HFFc6 (cell line): ENCODE measurements at places on chromosomes 4 and X. TPM values are rescaled to one million over a fixed set of nuclear protein-coding genes. Genes with fewer than 3 reads are reported as not detected.

The TLR2 gene
- total RNA-seq = not detected in 3 replicates

GRCh38 chrX:147226801-147227200, 412.3 kb upstream of the CXorf51A start:
- no peaks in the 10 kb centered on the region for H3K36me3 ChIP-seq
- H3K27ac ChIP-seq = no peak overlapping the region
- H3K4me1 ChIP-seq = no peaks in the 10 kb centered on the region
- H3K4me3 ChIP-seq = no peak overlapping the region
- no peaks in the 10 kb centered on the region for H3K27me3 ChIP-seq

- H3K4me3 ChIP-seq = peak overlapping the region; percentile 71
- H3K4me1 ChIP-seq = peaks cover 60% of the 10 kb centered on the region
- DNase-seq = no peak
- peaks cover 2% of the 10 kb centered on the region; the same call in 1 of the 2 replicates for H3K27me3 ChIP-seq
These were observed 38.0 kb upstream of the IGFBP7 start for GRCh38 chr4:57148177-57148576.

GRCh38 chrX:9475984-9476383, 11.1 kb downstream of the TBL1X start:
- no peak for DNase-seq
- peaks cover 8% of the 10 kb centered on the region; the same call in 1 of the 2 replicates for H3K4me1 ChIP-seq
- H3K4me3 ChIP-seq = no peak overlapping the region
- peaks cover 9% of the 10 kb centered on the region; the same call in 1 of the 2 replicates for H3K36me3 ChIP-seq
- no peak overlapping the region for H3K27ac ChIP-seq
- no peaks in the 10 kb centered on the region for H3K27me3 ChIP-seq

- H3K27me3 ChIP-seq = no peaks in the 10 kb centered on the region
- no peak overlapping the region for H3K27ac ChIP-seq
- H3K36me3 ChIP-seq = no peaks in the 10 kb centered on the region
- H3K4me3 ChIP-seq = no peak overlapping the region
- no peak for DNase-seq
These were observed 56.2 kb downstream of the CD99L2 start for GRCh38 chrX:150842198-150842685.

GRCh38 chr4:66123831-66124413, 453.6 kb upstream of the EPHA5 start:
- H3K36me3 ChIP-seq = no peaks in the 10 kb centered on the region
- no peak overlapping the region for H3K27ac ChIP-seq
- H3K4me1 ChIP-seq = no peaks in the 10 kb centered on the region; the same call in 1 of the 2 replicates
- H3K4me3 ChIP-seq = no peak overlapping the region
- H3K27me3 ChIP-seq = no peaks in the 10 kb centered on the region

The HPGDS gene
- total RNA-seq = not detected in 3 replicates

DNA sequence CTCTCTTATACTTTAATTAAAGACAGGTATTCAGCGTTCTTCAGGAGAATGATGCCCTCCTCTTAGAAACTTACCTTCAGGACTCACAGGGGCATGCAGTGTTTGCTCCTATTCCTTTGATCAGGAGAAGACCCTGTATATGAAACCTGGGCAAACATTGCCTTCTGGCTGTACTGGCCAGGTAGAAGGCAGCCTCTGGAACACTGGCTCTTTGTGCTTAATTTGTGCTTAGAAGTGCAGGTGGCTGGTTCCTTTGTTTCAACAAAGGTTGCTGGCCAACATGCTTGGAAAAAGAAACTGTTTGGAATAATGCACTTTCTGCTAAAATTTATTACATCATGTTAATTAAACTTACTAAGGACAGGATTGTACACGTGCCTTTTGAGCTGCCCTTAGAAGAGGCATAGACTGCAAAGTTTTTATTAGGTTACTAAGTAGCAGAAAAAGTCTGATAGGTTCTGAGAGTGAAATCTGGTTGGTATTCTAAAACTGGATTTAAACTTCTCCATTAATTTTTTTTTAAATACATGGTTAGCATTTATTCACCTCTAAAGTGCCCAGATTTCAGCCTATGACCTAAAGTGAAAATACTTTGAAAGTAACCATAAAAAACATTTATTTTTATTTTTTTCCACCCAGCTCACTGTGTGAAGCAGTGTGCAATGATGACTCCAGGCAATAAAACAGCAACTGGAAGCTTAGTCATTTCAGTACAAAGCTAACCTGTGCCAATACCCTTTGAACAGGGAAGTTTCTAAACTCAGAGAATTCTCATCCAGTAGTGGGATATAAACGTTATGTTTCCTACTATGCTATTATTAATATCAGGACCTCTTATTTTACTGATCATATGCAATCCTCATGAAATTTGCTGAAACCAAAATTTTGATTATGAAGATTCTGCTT, 11.3 kb downstream of the RASSF6 start:
- DNase-seq = peak; percentile 21
- no peak overlapping the region for H3K4me3 ChIP-seq
- peaks cover 32% of the 10 kb centered on the region for H3K27me3 ChIP-seq
- peaks cover 17% of the 10 kb centered on the region for H3K4me1 ChIP-seq
- no peak overlapping the region for H3K27ac ChIP-seq
- no peaks in the 10 kb centered on the region for H3K36me3 ChIP-seq

DNA sequence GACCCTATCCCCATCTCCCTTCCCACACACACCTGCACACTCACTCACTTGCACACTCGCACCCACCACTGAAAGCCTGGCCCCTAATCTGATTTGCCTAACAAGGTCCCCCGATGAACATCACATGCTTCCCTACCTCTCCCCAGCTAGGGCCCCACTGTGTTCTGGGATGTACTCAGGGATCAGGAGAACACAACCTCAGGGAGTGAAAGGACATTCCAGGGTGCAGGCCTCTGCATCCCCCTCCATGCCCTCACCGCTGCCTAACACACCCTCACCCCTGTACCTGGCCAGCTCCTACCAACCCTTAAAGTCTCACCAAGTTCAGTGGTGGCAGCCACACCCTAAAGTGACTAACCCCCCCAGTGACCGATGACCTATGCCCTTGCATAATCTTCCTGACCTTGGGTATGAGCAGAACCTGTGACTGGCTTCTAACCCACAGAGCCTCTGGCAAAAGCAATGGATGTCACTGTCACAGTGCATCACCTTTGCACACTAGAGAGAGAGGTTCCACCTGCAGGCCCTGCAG, 2.4 kb upstream of the AFAP1 start:
- DNase-seq = no peak
- H3K27ac ChIP-seq = no peak overlapping the region
- no peak overlapping the region for H3K4me3 ChIP-seq

DNA sequence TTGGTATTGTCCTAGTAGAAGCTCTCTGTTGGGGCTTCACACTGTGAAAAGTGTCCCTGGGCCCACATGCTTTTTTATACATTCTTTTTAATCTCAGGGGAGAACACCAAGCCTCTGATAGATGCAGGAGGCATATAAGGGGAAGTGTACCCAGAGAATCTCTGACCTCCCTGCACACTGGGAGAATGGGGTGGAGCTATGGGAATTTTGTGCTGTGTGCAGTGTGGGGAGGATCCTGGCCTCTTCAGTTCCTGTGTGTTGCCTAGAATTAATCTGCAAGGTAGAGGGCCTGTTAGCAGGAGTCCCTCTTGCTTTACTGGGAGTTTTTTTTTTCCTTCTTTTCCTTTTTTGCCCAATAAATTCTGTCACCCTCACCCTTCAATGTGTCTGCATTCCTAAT, 49.2 kb upstream of the SPIN4 start:
- H3K36me3 ChIP-seq = no peaks in the 10 kb centered on the region
- no peaks in the 10 kb centered on the region for H3K27me3 ChIP-seq
- DNase-seq = no peak
- H3K27ac ChIP-seq = no peak overlapping the region
- H3K4me3 ChIP-seq = no peak overlapping the region
- no peaks in the 10 kb centered on the region for H3K4me1 ChIP-seq

The PPP2R3B gene
- total RNA-seq = 14.3 to 18.6 TPM (median 16.8 TPM) in 3 replicates

The CTAG1A gene
- total RNA-seq = not detected in 3 replicates

- no peak overlapping the region for H3K27ac ChIP-seq
- no peaks in the 10 kb centered on the region for H3K27me3 ChIP-seq
- no peak for DNase-seq
These were observed 311.7 kb upstream of the HTR2C start for GRCh38 chrX:114272096-114272686.

GRCh38 chr4:181957088-181957487, 286.1 kb upstream of the TENM3 start:
- peak overlapping the region; percentile 57 for H3K4me3 ChIP-seq
- no peaks in the 10 kb centered on the region for H3K27me3 ChIP-seq
- H3K4me1 ChIP-seq = peaks cover 58% of the 10 kb centered on the region
- H3K36me3 ChIP-seq = no peaks in the 10 kb centered on the region

DNA sequence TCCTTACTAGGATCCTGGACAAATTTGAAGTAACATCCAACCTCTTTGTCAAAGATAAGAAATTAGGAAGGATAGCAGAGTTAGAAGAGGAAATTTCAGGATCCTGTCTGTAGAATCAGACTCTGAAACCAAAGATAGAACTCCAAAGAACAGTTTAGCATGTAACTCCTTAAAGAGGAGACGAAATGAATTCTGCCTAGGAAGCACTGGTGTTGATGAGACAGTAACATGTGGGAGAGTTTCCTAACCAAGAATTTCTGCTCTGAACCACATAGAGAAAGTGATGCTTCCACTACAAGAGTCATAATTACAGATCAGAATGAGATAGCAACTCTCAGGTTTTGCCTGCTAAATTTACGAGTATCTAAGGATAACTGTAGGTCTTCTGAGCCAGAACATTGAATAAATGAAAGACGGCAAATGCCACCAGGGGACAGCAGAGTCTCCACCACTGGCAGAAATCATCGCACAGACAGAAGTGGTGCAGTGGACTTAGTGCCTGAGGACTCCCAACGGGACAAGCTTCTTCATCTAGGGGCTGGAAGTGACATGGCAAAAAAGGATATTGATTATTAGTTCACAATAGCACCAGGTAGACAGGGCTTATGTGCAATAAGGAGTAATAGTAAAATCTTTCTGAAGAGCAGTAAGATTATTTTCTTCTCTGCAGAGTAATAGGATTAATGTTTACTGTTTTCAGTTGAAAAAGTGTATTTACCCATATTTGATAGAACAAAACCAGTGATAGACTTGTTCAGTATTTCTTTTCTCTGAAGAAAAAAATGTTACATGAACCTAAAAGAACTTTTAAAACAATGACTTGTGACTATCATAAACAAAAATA, 6.7 kb upstream of the PPID start:
- peaks cover 16% of the 10 kb centered on the region for H3K4me1 ChIP-seq
- peak; percentile 68 for DNase-seq
- H3K27me3 ChIP-seq = peaks cover 3% of the 10 kb centered on the region
- no peak overlapping the region for H3K4me3 ChIP-seq
- H3K27ac ChIP-seq = no peak overlapping the region
- no peaks in the 10 kb centered on the region for H3K36me3 ChIP-seq

GRCh38 chr4:15270201-15270600, 157.6 kb upstream of the C1QTNF7 start:
- H3K27ac ChIP-seq = no peak overlapping the region
- no peak for DNase-seq
- no peaks in the 10 kb centered on the region for H3K4me1 ChIP-seq

The FRAS1 gene
- 1.8 to 11.1 TPM (median 6.0 TPM) in 3 replicates for total RNA-seq

DNA sequence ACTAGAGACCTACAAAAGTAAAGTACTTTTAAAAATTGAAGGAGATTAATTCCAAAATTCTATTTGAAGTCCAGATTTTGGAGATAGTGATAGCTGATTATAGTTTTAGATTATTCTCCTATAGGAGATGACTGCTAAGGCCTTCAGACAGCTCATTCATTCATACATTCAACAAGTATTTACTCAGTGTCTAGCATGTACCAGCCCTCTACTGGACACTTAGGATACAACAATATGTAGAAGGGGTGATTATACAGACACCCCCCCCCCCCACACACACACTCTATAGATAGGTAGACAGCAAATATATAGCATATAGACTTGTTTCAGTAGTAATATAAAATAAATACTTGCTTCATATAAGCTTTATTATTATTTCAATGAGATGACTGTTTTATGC, 60.4 kb upstream of the TAF9B start:
- H3K4me3 ChIP-seq = no peak overlapping the region
- H3K36me3 ChIP-seq = no peaks in the 10 kb centered on the region
- no peaks in the 10 kb centered on the region for H3K27me3 ChIP-seq
- no peak overlapping the region for H3K27ac ChIP-seq
- no peak for DNase-seq

The MAGEC3 gene
- not detected in 3 replicates for total RNA-seq

- H3K4me3 ChIP-seq = no peak overlapping the region
- DNase-seq = no peak
- no peak overlapping the region for H3K27ac ChIP-seq
- no peaks in the 10 kb centered on the region for H3K4me1 ChIP-seq
- no peaks in the 10 kb centered on the region for H3K27me3 ChIP-seq
- H3K36me3 ChIP-seq = no peaks in the 10 kb centered on the region
These were observed 1321.1 kb downstream of the RAPGEF2 start for GRCh38 chr4:160423879-160424451.

DNA sequence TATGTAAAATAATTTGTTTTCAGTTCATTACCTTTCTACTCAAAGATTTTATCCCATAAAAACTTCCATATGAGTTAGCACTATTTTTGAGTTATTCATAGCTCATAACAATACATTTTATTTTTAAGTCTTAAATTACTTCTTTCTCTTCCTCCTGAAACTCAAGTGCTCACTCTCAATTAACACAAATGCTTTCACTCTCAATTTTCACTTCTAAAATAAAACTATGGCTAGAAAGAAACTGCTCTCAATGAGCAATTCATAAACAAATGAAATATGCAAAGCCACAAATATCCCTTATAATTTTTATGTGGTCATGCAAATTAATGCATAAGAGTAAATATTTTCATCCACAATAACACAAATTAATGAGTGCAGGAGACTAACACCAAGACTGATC, 38.8 kb downstream of the MAML3 start:
- H3K4me1 ChIP-seq = peaks cover 55% of the 10 kb centered on the region
- H3K27ac ChIP-seq = no peak overlapping the region
- no peak for DNase-seq

- no peak for DNase-seq
- H3K36me3 ChIP-seq = peaks cover 31% of the 10 kb centered on the region
- peaks cover 55% of the 10 kb centered on the region for H3K4me1 ChIP-seq
These were observed 109.6 kb downstream of the PDE5A start for GRCh38 chr4:119518915-119519410.

GRCh38 chrX:154012336-154012991, 7.2 kb downstream of the IRAK1 start:
- no peak overlapping the region for H3K4me3 ChIP-seq
- DNase-seq = no peak
- H3K36me3 ChIP-seq = peaks cover 5% of the 10 kb centered on the region
- H3K4me1 ChIP-seq = no peaks in the 10 kb centered on the region

The BGN gene
- 324 and 347 TPM in 2 replicates for total RNA-seq

The GRPR gene
- total RNA-seq = 0.16 to 0.35 TPM (median 0.24 TPM) in 3 replicates

The RBM46 gene
- total RNA-seq = not detected in 3 replicates

The MTNR1A gene
- not detected in 3 replicates for total RNA-seq

DNA sequence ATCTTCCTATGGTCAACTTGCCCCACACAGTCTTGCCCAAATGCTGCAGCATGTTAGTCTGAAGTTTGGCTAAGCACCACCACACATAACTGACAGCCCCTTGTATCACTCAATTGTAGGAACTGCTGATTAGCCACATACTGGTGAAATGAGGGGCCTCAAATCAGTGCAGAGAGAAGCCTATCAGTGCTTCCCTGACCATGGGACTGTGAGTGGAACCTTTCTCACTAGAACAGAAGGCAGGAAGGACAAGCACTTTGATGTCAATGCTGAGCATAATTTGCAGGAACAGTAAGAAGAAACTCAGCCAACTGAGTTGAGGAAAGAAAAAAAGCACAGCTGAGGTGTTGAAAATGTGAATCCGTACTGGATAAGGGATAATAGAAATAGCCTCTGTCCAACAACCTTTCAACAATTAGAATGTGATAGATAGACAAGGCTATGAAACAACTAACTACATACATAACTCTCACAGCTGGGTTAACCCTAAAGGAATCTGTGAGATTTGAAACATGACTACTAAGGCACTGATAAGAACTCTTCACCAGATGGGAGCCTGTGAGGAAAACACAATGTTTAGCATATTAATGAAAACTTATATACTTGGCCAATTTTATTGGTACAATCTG, 136.6 kb upstream of the SH3RF1 start:
- no peak overlapping the region for H3K4me3 ChIP-seq
- no peak for DNase-seq
- H3K4me1 ChIP-seq = peaks cover 22% of the 10 kb centered on the region
- H3K27ac ChIP-seq = no peak overlapping the region
- H3K36me3 ChIP-seq = no peaks in the 10 kb centered on the region; the same call in 1 of the 2 replicates
